ENCODE measurements at places on chromosomes 2 and 18. TPM values are rescaled to one million over a fixed set of nuclear protein-coding genes. Genes with fewer than 3 reads are reported as not detected.

The DYNAP gene
- total RNA-seq = not detected

GRCh38 chr2:60553495-60554073 is at the start of gene BCL11A:
Gene BCL11A (minus strand): TSS chr2:60553654. CDS start chr2:60553270, 384 bp downstream.
- H3K4me3 ChIP-seq = peak within 1 kb of the TSS; percentile 71
- peaks cover 78% of the 10 kb centered on the region for H3K4me1 ChIP-seq
- no peaks in the 10 kb centered on the region for H3K36me3 ChIP-seq
- peak within 1 kb of the TSS; percentile 87 for H3K27ac ChIP-seq

DNA sequence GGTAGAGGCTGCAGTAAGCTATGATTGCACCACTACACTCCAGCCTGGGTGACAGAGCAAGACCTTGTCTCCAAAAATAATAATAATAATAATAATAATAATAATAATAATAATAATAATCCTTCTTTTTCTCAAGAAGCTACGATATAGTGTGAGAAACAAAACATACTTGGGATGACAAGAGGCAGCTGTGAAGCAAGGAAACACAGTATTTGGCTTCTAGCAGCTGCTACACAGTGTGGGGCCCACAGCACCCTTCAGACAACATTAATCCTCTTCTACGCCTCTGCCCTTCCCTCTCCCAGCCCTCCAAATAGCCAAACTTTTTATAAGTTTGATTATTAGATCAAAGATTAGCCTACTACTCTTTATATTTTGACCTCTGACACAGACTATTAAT is 62.2 kb downstream of the MYOM1 start:
- no peak overlapping the region for H3K27ac ChIP-seq
- no peaks in the 10 kb centered on the region for H3K27me3 ChIP-seq
- H3K36me3 ChIP-seq = peaks cover 14% of the 10 kb centered on the region
- H3K4me1 ChIP-seq = peaks cover 36% of the 10 kb centered on the region

The GATA6 gene
- total RNA-seq = 15.6 TPM

- no peaks in the 10 kb centered on the region for H3K27me3 ChIP-seq
- H3K36me3 ChIP-seq = no peaks in the 10 kb centered on the region
- DNase-seq = no peak
- H3K27ac ChIP-seq = no peak overlapping the region
Observed at GRCh38 chr2:99812426-99812825, 322.6 kb upstream of the REV1 start.

DNA sequence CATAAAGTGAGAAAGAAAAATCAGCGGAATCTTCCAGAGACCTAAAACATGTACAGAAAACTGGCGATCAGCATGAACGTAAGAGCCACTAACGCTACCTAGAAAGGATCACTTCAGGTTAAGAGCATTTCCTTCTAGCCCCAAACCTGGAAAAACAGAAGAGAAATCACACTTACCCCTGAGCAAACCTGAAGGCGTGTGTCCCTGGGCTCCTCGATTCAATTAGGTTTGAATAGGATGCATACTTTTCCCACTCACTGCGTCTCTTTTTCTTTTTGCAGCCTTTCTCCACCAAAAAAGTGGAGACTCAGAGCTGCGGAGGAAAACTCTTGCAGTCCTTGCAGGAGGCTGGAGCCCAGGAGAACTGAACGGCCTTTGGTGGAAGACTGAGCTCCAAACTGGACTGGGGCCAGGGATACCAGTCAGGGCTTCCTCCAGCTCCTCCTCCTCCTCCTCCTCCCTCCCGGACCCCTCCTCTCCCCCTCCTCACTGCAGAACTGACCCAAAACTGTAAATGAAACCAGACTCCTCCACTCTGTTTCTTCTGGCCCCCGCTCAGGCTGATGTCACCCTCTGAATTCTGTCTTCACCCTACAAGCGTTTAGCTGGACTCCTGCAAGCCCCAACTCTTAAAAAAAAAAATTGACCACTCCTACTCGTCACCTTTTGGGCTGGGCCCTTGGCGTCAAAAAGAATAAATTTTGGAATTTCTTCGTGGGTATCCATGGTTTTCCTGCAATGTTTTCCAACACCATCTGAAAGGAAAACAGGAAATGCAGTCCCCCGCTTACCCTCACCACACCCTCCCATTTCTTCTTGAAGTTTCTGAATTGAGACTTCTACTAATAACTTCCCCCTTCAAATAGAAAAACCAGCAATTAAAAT is at the start of gene COL6A3:
Gene COL6A3 (minus strand): TSS at position 388 of the 885 bp plus-strand sequence. CDS start 17,347 bp downstream, outside the sequence.
- DNase-seq = no peak
- peak within 1 kb of the TSS; percentile 95 for H3K27ac ChIP-seq
- H3K27me3 ChIP-seq = no peaks in the 10 kb centered on the region
- H3K4me3 ChIP-seq = peak within 1 kb of the TSS; percentile 61

The ELOA2 gene
- total RNA-seq = not detected

DNA sequence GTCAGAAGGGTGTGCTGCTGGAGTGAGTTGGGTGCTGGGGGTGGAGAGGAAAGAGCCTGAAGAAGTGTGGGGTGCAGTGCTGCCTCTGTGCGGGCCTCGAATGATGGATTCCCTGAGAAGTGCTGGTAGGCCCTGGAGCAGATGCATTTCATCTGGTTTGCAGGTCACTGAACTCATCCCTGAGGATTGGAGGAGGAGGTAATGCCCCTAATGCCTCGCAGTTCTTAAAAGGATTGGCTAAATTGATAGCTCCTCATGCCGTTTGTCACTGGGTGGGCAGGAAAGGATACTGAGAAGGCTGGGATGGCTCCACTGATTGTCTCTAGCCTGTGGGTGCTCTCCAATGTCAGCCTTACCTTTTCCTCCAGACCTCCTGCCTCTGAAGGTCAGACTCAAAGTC is 74.1 kb downstream of the CTIF start:
- H3K4me1 ChIP-seq = peaks cover 59% of the 10 kb centered on the region
- H3K27me3 ChIP-seq = no peaks in the 10 kb centered on the region
- no peaks in the 10 kb centered on the region for H3K36me3 ChIP-seq
- no peak for DNase-seq
- H3K27ac ChIP-seq = peak overlapping the region; percentile 80
- H3K4me3 ChIP-seq = no peak overlapping the region

GRCh38 chr2:161905389-161906046 is 168.5 kb downstream of the DPP4 start:
- H3K36me3 ChIP-seq = no peaks in the 10 kb centered on the region
- H3K4me3 ChIP-seq = no peak overlapping the region
- no peaks in the 10 kb centered on the region for H3K4me1 ChIP-seq

GRCh38 chr18:24543086-24543794 is 82.8 kb downstream of the HRH4 start:
- no peaks in the 10 kb centered on the region for H3K36me3 ChIP-seq
- DNase-seq = peak; percentile 5
- H3K4me3 ChIP-seq = no peak overlapping the region

DNA sequence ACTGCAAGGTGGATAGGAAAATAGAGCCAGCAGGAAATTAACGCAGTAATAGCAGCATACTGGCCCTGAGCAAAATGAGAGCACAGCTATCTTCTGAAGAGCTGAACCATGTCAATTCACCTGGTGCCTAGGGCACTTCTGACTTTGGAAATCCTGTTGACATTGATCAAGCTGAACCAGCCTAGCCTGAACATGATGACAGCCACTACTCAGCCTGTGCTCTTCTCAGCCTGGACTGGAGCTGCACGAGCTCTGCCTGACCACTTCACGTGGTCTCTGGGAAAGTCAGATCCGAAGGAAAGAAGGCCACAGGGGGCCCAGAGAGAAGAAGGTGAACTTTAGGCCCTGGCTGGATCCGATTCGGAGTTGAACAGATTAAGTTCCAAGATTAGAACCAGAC is 421.9 kb downstream of the LPIN1 start:
- no peaks in the 10 kb centered on the region for H3K36me3 ChIP-seq
- H3K4me3 ChIP-seq = no peak overlapping the region
- H3K27me3 ChIP-seq = no peaks in the 10 kb centered on the region

The ARHGAP25 gene
- total RNA-seq = 3.7 TPM

The BBS5 gene
- 11.2 TPM for total RNA-seq

- H3K36me3 ChIP-seq = no peaks in the 10 kb centered on the region
- H3K27ac ChIP-seq = no peak overlapping the region
- H3K27me3 ChIP-seq = no peaks in the 10 kb centered on the region
- peak; percentile 57 for DNase-seq
Observed at GRCh38 chr18:5942591-5942990, 47.3 kb upstream of the TMEM200C start.

- no peak overlapping the region for H3K27ac ChIP-seq
- DNase-seq = no peak
- no peaks in the 10 kb centered on the region for H3K27me3 ChIP-seq
- no peak overlapping the region for H3K4me3 ChIP-seq
- H3K36me3 ChIP-seq = no peaks in the 10 kb centered on the region
- H3K4me1 ChIP-seq = no peaks in the 10 kb centered on the region
Observed at GRCh38 chr18:51121597-51121857, 76.0 kb downstream of the MEX3C start.

The NPAS2 gene
- 21.7 TPM for total RNA-seq

The C1QL2 gene
- total RNA-seq = not detected

- no peak overlapping the region for H3K27ac ChIP-seq
- peaks cover 6% of the 10 kb centered on the region for H3K36me3 ChIP-seq
- no peak overlapping the region for H3K4me3 ChIP-seq
- peaks cover 14% of the 10 kb centered on the region for H3K4me1 ChIP-seq
- no peak for DNase-seq
Observed at GRCh38 chr18:13241893-13242175, 23.3 kb downstream of the LDLRAD4 start.

The DNAJC5G gene
- not detected for total RNA-seq

- peak overlapping the region; percentile 94 for H3K27ac ChIP-seq
- no peak overlapping the region for H3K4me3 ChIP-seq
- H3K4me1 ChIP-seq = peaks cover 17% of the 10 kb centered on the region
- no peak for DNase-seq
- H3K27me3 ChIP-seq = no peaks in the 10 kb centered on the region
Observed at GRCh38 chr2:205733082-205733481, 50.8 kb downstream of the NRP2 start.

The CHAC2 gene
- total RNA-seq = 2.1 TPM

- peak overlapping the region; percentile 55 for H3K27ac ChIP-seq
- H3K27me3 ChIP-seq = no peaks in the 10 kb centered on the region
- peaks cover 28% of the 10 kb centered on the region for H3K4me1 ChIP-seq
Observed at GRCh38 chr18:24214144-24214543, 75.3 kb downstream of the CABYR start.

DNA sequence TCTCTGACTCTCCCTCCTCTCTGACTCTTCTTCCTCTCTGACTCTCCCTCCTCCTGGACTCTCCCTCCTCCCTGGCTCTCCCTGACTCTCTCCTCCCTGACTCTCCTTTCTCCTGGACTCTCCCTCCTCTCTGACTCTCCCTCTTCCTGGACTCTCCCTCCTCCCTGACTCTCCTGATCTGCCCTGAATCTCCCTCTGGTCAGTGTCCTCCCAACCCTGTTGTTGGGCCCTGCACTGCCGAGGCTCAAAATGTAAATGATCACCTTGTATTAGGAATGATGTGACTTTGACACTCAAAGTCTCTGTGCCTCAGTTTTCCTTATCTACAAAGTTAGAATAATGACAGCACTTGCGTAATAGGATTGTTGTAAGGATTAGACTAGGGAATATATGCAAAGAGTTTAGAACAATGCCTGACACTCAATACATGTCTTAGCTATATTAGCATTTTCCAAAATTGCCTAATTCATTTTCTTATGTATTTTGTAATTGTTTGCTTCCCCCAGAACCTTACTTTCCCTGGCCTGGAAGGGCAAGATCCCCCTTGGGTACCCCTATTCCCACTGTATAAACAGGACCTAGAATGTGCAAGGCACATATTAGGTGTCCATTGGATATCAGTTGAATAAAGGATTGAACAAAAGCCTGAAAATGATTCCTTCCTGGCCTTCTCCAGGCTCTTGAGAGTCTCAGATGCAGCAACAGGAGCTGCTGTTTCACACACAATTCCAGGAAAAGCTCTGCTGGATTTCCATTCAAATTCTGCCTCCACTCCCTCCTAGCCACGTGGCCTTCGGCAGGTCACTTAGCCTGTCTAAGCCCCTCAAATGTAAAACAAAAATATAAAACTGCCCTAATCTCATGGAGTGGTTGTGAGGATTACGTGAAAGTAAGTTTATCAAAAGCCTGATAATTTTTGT is 170.1 kb downstream of the INHBB start:
- no peaks in the 10 kb centered on the region for H3K4me1 ChIP-seq
- DNase-seq = no peak
- no peaks in the 10 kb centered on the region for H3K36me3 ChIP-seq
- H3K27me3 ChIP-seq = peaks cover 34% of the 10 kb centered on the region
- no peak overlapping the region for H3K27ac ChIP-seq
- H3K4me3 ChIP-seq = no peak overlapping the region

The SLC5A7 gene
- 1.1 TPM for total RNA-seq

DNA sequence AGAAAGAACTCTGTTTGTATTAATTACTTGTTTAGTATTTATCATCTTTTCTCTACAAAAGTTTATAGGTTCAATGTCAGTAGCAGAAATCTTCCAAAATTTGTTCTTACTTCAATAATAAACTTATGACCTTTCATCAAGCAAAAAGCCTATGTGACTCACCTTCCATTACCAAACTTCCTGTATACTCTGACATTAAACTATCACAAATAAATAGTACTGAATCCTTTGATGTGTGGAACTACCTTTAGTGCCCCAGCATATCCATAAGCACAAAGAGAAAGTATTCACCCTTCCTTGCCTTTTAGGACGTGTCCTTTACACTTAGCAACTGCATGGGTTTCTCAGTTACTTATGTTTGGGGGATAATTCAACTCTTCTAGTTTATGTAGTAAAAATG is 166.0 kb downstream of the EHBP1 start:
- no peaks in the 10 kb centered on the region for H3K27me3 ChIP-seq
- no peak for DNase-seq
- no peak overlapping the region for H3K27ac ChIP-seq
- peaks cover 61% of the 10 kb centered on the region for H3K36me3 ChIP-seq
- no peaks in the 10 kb centered on the region for H3K4me1 ChIP-seq

GRCh38 chr2:239087046-239087710 is 239.3 kb downstream of the TWIST2 start:
- H3K4me1 ChIP-seq = no peaks in the 10 kb centered on the region
- H3K36me3 ChIP-seq = peaks cover 80% of the 10 kb centered on the region
- no peaks in the 10 kb centered on the region for H3K27me3 ChIP-seq
- H3K27ac ChIP-seq = no peak overlapping the region
- H3K4me3 ChIP-seq = no peak overlapping the region
- DNase-seq = no peak

The TUBA3E gene
- total RNA-seq = not detected

DNA sequence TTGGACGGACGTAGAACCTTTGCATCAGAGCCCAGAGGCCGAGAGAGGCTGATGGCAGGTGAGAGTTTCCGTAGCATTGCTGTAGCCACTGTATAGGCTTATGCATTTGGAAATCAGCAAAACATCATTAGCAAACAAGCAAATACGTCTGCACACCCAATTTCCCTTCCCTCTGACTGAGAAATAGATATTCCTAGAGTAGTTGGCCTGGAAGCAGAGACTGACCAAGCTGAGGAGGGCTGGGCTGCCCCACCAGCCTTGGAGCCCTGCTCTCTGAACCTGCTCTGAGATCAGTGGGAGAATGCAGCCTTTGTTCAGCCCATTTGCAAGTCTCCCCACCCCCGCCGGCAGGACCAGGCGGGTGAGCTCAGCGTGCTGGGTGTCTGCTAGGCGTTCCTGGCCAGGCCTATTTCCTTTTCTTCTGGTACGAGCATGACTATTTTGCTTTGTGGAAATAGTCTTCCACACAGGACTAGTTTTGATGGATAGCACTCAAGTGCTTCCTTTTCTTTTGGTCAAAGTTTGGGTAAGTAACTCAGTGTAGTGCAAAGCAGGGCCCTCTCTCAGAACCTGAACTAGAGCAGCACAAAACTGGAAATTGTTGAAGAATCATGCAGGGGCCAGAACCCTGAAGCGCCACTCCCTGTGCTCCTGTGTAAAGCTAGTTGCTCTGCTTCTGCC is 21.9 kb upstream of the RNF149 start:
- H3K4me1 ChIP-seq = peaks cover 14% of the 10 kb centered on the region
- H3K27me3 ChIP-seq = no peaks in the 10 kb centered on the region
- H3K27ac ChIP-seq = no peak overlapping the region
- no peaks in the 10 kb centered on the region for H3K36me3 ChIP-seq
- H3K4me3 ChIP-seq = no peak overlapping the region
